ENCODE measurements at places on chromosomes 4 and X. TPM values are rescaled to one million over a fixed set of nuclear protein-coding genes. Genes with fewer than 3 reads are reported as not detected.

- DNase-seq: no peak
Measured at GRCh38 chr4:174318829-174319764, 35.4 kb downstream of the CEP44 start.

DNA sequence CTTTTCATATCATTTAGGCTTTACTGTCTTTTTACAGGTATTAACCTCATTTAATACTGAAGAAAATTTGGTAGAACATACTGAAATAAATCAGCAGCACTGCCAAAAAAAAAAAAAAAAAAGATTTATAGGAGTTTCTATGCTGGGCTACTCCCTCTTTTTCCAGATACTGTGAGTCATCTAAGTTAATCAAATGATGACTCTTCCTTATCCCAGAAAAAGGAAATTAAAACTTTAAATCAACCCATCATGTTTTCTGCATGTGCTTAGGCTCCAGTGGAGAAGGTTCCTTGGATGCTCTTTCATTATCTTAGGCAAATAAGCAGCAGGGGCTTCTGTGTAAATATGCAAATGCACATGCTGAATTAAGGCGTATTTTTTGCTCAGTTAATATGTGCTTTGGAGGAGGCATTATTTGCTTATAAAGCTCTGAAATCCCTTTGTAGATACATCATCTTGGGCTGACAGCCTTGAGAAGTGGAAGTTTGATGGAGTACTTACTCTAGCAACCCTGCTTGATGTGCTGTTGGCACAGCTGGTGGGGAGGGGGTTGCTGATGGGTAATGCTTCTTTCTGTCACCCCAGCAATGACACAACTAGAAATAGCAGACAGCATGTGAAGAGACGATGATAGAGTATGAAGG is 136.1 kb downstream of the C4orf33 start:
- DNase-seq: no peak

DNA sequence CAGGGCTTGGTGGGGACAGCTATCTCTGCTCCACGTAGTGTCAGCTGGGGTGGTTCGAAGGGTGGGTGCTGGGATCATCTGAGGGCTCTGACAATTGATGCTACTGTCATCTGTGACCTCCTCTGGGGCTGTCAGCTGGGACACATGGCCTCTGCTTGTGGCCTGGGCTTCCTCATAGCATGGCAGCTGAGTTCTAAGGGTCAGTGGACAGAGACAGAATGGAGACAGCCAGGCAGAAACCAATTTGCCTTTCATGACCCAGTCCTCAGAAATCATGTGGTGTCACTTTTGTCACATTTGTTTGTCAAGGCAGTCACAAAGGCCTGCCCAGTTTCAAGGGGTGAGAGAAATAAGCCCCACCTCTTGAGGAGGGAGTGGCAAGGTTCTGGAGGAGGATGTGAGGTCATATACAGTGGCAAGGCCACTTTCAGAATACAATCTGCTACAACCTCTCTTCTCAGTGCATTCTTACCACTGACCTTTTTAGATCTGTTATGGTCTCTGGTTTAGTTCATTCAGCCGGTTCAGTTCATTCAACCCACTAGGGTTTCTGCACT is 103.6 kb upstream of the BCOR start:
- no peak for DNase-seq

GRCh38 chr4:25938787-25939186 is 24.8 kb downstream of the SMIM20 start:
- DNase-seq: no peak

- no peak for DNase-seq
Measured at GRCh38 chr4:2886161-2886560, 42.5 kb downstream of the ADD1 start.

GRCh38 chr4:25862411-25863346 is at the start of gene SEL1L3:
Gene SEL1L3, minus strand, starts transcription at chr4:25862988. Its CDS starts 152 bp downstream, at chr4:25862836.
- peak; percentile 67 for DNase-seq

DNA sequence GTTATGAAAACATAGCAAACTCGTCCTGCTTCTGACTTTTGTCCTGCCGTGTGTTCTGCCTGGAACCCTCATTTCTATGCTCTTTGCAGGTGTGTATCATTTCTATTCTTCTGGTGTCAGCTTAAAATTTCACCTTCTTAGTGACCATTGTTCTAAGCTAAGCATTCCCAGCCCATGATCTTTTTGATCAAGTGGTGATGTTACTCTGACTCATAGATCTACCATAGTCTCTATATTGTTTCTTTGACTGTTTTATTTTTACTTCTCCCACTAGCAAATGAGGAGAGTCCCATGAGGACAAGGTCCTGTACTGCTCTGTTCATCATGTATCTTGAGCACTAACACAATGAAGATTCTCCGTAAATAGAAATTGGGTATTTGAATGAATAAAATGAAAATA is 14.1 kb upstream of the CXCL6 start:
- DNase-seq: no peak

- peak; percentile 47 for DNase-seq
Measured at GRCh38 chrX:129654652-129655546, at the start of gene APLN. Gene APLN, minus strand, starts transcription at chrX:129654956. Its CDS starts 326 bp downstream, at chrX:129654630.

- DNase-seq: no peak
Measured at GRCh38 chr4:158155656-158156356, 17.0 kb downstream of the GASK1B start.

DNA sequence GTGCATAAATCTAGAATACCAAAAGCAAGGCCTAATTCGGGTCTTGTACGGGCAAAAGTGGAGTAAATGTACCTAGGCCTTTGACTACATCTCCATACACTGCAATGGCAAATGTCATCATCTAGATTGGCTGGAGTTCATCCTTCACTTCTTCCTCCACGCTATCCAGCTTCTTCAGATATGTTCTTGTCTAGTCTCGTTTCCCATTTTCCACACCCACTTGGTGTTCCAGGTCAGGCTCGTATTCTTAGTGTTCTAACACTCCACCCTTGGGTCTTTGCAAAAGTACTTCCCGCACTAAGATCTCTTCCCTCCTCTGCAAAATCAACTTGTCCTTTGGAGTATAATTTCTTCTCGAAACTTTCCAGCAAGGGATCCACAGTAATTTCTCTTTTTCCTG is 1.4 kb downstream of the COQ2 start:
- no peak for DNase-seq

- peak; percentile 15 for DNase-seq
Measured at GRCh38 chr4:154332681-154333421, 158.7 kb downstream of the DCHS2 start.

- peak; percentile 60 for DNase-seq
Measured at GRCh38 chrX:25015486-25016360, at the start of gene ARX. Gene ARX, minus strand, starts transcription at chrX:25015965. Its CDS starts 228 bp downstream, at chrX:25015737.

GRCh38 chrX:71997320-71997719 is 86.7 kb downstream of the NHSL2 start:
- no peak for DNase-seq

DNA sequence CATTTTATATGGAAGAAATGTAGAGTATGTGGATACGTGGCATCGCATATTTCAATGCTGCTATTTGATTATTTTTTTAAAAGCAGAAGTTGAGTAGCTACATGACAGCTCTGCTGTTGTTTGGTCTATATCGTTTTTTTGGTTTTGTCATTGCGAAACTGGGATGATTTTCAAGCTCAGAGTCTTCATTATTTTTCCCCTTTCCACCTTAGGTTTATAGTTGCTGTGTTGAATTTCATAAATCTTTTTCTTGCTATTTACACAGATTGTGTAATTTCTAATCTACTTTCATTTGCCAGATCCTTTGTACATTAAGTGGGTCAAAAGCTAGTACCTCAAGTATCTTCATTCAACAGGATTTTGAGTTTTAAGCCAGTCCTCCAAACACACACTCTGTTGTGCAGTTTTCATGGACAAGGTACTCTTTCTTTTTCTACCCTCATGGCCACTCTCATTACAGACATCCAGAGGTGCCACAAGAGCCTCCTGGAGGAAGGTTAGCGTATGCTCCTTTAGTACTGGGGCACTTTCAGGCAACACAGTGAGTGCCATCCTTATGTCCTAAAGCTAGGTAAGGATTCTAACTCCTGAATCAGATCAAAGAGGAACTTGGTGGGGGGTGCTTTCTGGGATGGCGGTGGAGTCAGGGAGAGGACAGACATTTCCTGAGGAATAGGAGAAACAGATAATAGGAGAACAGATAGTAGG is 123.2 kb downstream of the FHIP1A start:
- DNase-seq: no peak

DNA sequence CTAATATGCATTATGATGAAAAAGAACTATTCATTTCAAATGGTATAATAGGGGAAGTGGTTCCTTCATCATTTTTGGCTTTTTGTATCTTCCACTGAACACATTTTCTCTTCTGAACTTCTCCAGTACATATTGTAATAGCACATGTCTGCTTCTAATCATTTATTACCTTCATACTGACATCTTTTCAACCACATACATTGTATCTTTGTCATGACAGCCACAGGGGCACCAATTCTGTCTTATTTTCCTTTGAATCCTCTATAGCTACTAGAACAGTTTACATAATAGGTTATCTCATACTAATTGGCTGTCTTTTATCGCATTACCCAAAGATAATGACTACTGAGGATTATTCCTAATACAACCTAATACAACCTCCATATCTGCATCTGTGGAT is 37.7 kb downstream of the PALLD start:
- DNase-seq: no peak

DNA sequence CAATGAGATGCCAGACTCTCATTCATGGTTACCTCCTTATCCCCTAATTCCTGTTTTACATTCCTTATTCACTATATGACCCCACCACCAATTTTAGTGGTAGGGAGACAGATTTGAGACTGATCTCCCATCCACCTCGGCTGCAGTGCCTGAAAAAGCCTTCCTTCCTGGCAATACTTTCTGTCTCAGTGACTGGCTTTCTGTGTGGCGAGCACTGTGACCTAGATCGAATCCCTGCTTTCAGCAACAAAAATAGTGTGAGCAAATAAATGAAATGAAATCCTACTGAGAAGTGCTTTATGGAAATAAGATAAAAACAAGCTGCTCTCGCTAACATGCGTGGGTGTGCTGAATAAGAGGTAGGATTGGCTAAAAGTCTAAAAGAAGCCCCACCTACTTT is 165.3 kb downstream of the GPM6A start:
- DNase-seq: no peak

GRCh38 chrX:46036508-46036907 is 508.7 kb downstream of the ZNF674 start:
- DNase-seq: no peak

- no peak for DNase-seq
Measured at GRCh38 chr4:31474221-31474620, 754.1 kb downstream of the PCDH7 start.

- no peak for DNase-seq
Measured at GRCh38 chrX:133171962-133172708, 46.0 kb downstream of the TFDP3 start.

GRCh38 chr4:32460972-32461371 is 1740.8 kb downstream of the PCDH7 start:
- no peak for DNase-seq

- DNase-seq: no peak
Measured at GRCh38 chr4:187558391-187558790, 437.2 kb upstream of the ZFP42 start.

FATE1 gene
- not detected for total RNA-seq

PAGE2B gene
- not detected for total RNA-seq

CNGA1 gene
- 5.4 TPM for total RNA-seq

FGF13 gene
- total RNA-seq: 2.3 TPM

C1QTNF7 gene
- total RNA-seq: 1.5 TPM

PLP1 gene
- 3.7 TPM for total RNA-seq

CNKSR2 gene
- 2.4 TPM for total RNA-seq

PGAM4 gene
- total RNA-seq: not detected

XK gene
- total RNA-seq: 22.8 TPM

HELQ gene
- total RNA-seq: 17.2 TPM
